Astrocyte of the hippocampus (primary cell): ENCODE measurements at places on chromosomes 6 and 20.

DNA sequence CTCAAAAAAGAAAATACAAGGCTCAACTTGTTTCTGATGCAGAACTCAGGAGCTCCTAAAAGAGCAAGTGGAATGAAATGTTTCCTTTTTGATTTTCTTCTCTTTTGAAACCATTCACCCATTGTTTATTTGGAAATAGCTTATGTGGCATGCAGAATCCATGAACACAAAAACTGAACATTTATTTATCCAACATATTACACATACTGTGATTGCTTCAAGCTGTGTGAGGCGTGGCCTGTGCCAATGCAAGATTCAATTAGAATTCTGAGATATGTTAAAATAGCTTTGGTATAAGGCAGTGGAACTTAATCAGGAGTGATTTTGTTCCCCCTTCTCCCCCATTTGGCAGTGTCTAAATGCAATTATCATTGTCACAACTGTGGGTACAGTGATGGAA is 45.9 kb upstream of the CARMIL1 start:
- no peak for DNase-seq

DNA sequence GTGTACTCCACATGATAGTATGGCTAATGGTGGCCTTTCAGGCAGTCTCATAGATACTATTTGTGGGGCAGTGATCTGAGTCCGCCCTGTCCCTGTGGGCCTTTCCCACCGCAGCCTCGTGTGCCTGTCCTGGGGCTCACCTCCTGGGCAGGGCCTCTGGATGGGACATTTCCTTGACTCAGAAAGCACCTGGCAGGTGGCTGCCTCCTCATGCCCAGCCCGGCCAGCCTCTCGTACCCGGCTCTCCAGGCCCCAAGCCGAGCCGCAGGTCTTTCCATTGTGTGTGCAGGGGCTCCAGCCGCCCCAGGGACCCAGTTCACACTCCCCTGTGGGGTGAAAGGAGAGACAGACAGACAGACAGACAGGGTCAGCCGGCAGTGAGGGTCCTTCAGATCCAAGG is 38.3 kb downstream of the RSPO4 start:
- DNase-seq = no peak

DNA sequence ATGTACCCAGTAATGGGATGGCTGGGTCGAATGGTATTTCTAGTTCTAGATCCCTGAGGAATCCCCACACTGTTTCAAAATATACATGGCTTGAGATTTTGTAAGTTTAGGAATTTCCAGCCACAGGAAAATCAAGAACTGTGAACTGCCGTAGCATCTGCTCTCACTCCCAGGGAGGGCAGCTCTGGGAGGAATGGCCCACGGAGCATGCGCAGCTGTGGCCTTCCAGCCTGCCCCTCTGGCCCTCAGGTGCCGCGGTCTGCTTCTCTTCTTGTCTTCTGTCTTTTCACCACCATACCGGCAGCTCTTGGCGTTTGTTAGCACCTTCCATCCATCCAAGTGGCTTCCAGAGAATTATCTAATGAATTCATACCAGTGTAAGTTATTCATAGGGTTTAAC is 19.9 kb upstream of the EXOC2 start:
- no peak for DNase-seq

DNA sequence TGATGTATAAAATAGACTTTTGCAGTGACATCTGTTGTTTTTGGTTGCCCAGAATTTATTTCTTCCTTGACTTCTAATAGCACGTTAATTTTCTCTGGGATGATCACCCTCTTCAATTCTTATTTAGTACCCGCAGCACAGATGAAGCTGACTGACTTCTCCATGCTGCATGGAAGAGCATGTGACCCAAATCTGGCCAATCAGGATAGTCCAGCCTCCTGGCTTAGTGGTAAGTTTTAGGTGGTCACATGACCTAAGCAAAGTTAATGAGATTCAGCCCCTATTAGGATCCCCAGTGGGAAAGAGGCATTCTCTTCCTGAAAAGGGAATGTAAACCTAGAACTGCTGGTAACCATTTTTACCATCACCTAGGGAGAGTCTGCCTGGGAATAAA is 13.8 kb upstream of the SIRT5 start:
- DNase-seq = no peak

GRCh38 chr6:125008957-125009356 is 46.7 kb downstream of the RNF217 start:
- no peak for DNase-seq

GRCh38 chr20:44198872-44199271 is 11.7 kb downstream of the OSER1 start:
- DNase-seq = no peak

- no peak for DNase-seq
These were observed 16.1 kb upstream of the GRM4 start for GRCh38 chr6:34161857-34162515.

- DNase-seq = no peak
These were observed 66.4 kb downstream of the LY86 start for GRCh38 chr6:6654599-6655575.

- no peak for DNase-seq
These were observed 1378.6 kb upstream of the DEFB115 start for GRCh38 chr20:29878777-29879442.

GRCh38 chr20:35144694-35145093 is 2.4 kb downstream of the EDEM2 start:
- DNase-seq = no peak

DNA sequence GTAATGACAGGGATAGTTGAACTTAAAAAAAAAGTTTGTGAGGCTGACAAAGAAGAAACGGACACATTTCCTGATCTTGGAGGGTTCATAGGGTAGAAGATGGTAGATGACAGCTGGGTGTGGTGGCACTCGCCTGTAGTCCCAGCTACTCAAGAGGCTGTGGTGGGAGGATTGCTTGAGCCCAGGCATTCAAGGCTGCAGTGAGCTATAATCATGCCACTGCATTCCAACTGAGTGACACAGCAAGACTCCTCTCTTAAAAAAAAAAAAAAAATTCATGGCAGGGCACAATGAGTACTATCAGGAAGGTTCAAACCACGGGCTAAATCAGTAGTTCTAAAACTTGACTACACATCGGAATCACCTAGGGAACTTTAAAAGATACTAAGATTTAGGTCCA is 2.0 kb upstream of the MICA start:
- DNase-seq = peak; percentile 75
